Activated CD8-positive, alpha-beta T cell treated with anti-CD3 and anti-CD28 coated beads for 36 hours (primary cell): ENCODE measurements at places on chromosomes 1 and 21. TPM values are rescaled to one million over a fixed set of nuclear protein-coding genes. Genes with fewer than 3 reads are reported as not detected.

DNA sequence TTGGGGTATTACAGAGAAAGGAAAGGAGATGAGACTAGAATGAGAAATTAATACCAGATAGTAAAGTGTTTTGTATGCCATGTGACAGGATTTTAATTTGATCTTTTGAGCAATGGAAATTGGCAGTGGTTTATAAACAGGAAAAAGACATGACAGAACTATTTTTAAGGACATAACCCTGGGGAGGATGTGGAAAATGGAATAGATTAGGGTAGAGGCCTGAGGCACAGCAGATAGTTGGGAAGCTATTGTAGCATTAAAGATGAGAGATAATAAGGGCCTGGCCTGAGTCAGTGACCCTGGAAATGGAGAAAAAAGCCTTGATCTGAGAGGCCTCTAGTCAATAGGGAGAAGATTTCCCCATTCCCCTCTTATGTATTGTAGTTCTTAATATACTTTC is 22.1 kb upstream of the KCNA3 start:
- peaks cover 2% of the 10 kb centered on the region for H3K27me3 ChIP-seq
- DNase-seq: no peak
- no peaks in the 10 kb centered on the region for H3K4me1 ChIP-seq
- no peak overlapping the region for H3K4me3 ChIP-seq
- H3K36me3 ChIP-seq: no peaks in the 10 kb centered on the region

- H3K27me3 ChIP-seq: no peaks in the 10 kb centered on the region
- H3K4me3 ChIP-seq: peak overlapping the region; percentile 97
- DNase-seq: peak; percentile 58
- peaks cover 58% of the 10 kb centered on the region for H3K4me1 ChIP-seq
- H3K27ac ChIP-seq: peak overlapping the region; percentile 97
These were observed 450 bp downstream of the S100A10 start for GRCh38 chr1:151993084-151993733.

Gene ADAMTS5
- total RNA-seq: not detected

Gene REN
- total RNA-seq: not detected

Gene CYP4X1
- not detected for total RNA-seq

Gene CATSPERE
- 0.58 TPM for total RNA-seq

DNA sequence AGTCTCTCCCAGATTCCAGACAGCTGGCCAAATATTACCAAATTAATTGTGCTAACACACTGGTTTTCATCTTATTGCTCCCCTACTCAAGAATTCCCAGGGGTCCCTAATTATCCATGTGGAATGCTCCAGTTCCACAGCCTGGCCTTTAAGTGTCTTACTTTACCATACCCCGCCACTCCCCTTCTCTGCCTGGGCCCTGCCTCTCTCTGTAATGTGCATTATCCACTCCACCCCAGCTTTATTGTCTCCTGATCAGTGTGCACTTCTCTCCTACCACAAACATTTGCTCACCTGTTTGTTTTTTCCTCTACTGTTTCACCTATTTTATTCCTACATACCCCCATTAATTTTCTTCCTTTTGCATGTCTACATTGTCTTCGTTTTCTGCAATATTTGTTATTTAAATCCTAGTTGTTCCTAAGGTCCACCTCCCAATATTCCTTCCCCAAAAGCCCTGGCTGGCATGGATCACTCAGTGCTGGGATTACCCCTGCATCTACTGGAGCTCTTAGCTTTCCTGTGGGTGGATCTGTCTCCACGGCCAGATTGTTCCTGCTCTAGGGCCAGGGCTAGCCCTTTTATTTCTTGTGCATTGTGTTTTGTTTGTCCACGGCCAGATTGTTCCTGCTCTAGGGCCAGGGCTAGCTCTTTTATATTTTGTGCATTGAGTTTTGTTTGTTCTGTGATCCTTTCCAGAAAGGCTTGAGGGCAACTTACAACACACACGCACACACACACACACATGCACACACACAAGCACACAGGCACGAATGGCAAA is 33.4 kb upstream of the ATP1B1 start:
- H3K4me3 ChIP-seq: no peak overlapping the region
- H3K36me3 ChIP-seq: no peaks in the 10 kb centered on the region
- no peaks in the 10 kb centered on the region for H3K4me1 ChIP-seq
- no peak overlapping the region for H3K27ac ChIP-seq

- H3K27ac ChIP-seq: no peak overlapping the region
- no peak overlapping the region for H3K4me3 ChIP-seq
These were observed 9.5 kb upstream of the TARS2 start for GRCh38 chr1:150477733-150478132.

DNA sequence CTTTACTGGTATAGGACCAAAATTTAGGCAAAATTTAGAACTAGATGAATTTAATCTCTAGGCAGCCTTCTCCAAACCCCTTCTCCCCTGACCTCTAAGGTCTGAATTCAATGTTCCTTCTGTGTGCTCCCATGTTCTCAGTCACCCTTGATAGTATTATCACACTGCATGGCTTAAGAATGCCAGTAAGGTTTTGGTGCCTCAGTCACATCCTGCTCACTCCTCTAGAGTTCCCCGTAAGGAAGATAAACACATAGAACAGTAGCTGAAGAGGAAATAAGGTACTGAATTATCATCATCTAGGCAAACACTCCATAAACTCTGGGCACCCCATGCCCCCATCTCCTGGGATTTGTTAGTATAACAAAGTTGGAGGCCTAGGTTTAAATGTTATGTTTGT is 18.2 kb downstream of the PRRX1 start:
- H3K4me3 ChIP-seq: no peak overlapping the region
- H3K36me3 ChIP-seq: no peaks in the 10 kb centered on the region
- H3K27me3 ChIP-seq: peaks cover 35% of the 10 kb centered on the region

Gene VSIG8
- not detected for total RNA-seq

DNA sequence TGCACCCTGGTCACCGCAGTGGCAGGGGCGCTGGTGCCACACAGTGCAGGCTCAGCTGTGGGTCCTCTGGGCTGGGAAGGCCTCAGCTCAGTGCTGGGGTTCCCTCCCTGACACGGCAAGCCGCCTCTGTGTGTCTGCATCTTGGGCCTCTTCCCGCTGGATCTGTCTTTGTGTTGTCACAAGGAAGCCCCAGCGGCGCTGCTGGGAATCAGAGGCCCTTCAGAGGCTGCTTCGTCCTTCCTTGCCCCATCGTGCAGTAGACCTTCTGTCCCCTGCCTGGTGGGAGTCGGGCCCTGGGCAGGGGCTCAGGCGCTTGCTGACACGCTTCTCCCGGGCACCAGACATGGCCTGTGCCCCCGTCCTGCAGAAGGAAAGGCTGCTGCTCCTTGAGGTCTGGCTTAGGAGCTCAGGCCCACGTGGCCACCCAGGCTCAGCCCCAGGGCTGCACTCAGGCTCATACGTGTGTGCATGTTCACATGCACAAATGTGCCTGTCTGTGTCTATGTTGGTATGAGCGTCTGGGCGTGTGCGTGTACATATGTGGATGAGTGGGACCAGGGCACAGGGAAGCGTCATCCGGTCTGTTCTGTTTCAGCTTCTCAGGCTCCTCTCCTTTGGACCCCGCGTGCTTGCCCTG is 24.3 kb upstream of the DIP2A start:
- no peak for DNase-seq
- H3K4me3 ChIP-seq: no peak overlapping the region
- peak overlapping the region; percentile 36 for H3K27ac ChIP-seq

GRCh38 chr1:2645776-2646175 is 13.0 kb upstream of the MMEL1 start:
- no peak overlapping the region for H3K4me3 ChIP-seq
- H3K27me3 ChIP-seq: no peaks in the 10 kb centered on the region
- H3K4me1 ChIP-seq: peaks cover 7% of the 10 kb centered on the region
- H3K27ac ChIP-seq: no peak overlapping the region

Gene MAN1C1
- total RNA-seq: 4.4 TPM

DNA sequence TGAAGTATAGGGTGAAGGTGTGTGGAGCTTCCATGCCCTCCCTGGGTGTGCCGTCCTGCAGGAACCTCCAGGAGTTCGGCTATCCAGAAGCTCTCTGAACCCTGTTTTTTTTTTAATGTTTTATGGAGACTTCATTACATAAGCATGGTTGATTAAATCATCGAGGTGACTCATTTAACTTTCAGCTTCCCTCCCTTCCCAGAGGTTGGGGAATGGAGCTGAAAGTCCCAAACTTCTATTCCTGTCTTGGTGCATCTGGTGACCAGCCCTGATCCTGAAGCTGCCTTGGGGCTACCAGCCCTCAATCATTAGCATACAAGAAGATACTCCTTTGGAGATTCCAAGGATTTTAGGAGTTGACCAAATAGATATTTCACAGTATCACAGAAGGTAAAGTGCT is 9.5 kb downstream of the RRP15 start:
- H3K4me3 ChIP-seq: no peak overlapping the region
- no peak overlapping the region for H3K27ac ChIP-seq
- DNase-seq: no peak
- H3K36me3 ChIP-seq: peaks cover 4% of the 10 kb centered on the region
- no peaks in the 10 kb centered on the region for H3K27me3 ChIP-seq

GRCh38 chr1:117570988-117571409 is 34.8 kb upstream of the TENT5C start:
- H3K27me3 ChIP-seq: no peaks in the 10 kb centered on the region
- peaks cover 16% of the 10 kb centered on the region for H3K4me1 ChIP-seq
- DNase-seq: no peak
- H3K27ac ChIP-seq: no peak overlapping the region

- H3K27me3 ChIP-seq: no peaks in the 10 kb centered on the region
- peaks cover 20% of the 10 kb centered on the region for H3K4me1 ChIP-seq
- H3K36me3 ChIP-seq: peaks cover 31% of the 10 kb centered on the region
- DNase-seq: no peak
- no peak overlapping the region for H3K4me3 ChIP-seq
These were observed 39.8 kb downstream of the DIP2A start for GRCh38 chr21:46498335-46499050.
